ENCODE measurements at places on chromosomes 5 and 9.
A peak's percentile ranks its signal among the peaks of the same experiment; 100 is the strongest.

- no peak for DNase-seq
Observed at GRCh38 chr9:107358986-107359385, 75.9 kb downstream of the RAD23B start.

GRCh38 chr9:137721479-137721878 is 102.7 kb downstream of the EHMT1 start:
- DNase-seq, result peak; percentile 32

DNA sequence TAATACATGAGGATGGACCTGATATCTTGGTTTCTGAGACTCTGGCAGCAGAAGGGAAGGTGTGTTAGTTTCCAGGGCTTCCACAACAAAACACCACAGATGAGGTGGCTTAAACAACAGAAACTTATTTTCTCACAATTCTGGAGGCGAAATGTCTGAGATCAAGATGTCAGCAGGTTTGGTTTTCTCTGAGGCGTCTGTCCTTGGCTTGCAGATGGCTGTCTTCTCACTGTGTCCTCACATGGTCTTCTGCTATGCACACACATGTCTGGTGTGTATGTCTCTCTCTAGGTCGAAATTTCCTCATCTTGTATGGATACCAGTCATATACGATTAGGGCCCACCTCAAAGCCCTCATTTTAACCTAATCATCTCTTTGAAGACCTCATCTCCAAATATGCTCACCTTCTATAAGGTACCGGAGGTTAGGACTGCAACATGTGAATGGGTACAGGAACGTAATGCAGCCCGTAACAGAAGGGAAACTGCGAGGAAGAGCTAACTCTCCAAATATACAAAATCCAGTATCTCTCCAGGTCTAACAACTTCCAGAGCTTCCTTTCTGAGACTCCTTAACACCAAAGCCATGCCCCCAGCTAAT is 139.8 kb upstream of the SMARCA2 start:
- DNase-seq, result no peak

- no peak for DNase-seq
Observed at GRCh38 chr5:62144401-62145022, 161.5 kb upstream of the KIF2A start.

DNA sequence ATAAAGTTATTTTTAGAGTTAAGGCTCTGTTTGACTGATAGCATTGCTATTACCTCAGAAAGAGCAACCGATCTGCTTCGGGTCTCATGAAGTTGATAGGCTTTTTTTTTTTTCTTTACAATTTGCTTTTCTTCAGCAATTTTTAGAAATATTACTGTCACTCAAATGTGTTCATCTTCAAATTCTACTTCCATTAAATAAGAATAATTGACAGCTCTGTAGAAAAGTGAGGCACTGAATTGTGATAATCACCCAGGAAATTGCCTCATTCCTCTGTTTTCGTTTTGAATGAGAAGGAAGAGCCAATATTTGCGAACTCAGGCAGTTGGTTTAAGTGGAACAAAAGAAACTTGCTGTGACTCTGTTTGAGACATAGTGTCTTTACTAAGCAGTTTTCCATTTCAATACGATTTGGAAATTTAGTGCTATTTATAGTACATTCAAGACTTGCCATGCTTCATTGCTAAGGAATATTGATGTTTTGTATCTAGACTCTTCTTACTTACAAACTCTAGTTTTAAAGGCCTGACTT is 700.5 kb upstream of the CDH10 start:
- DNase-seq, result no peak

GRCh38 chr9:6686396-6686795 is 40.9 kb upstream of the GLDC start:
- no peak for DNase-seq

Measured in CD4-positive, alpha-beta T cell treated with Interleukin-2 at 100 ng/mL for 4 hours (primary cell).